Stimulated activated CD4-positive, alpha-beta T cell treated with anti-CD3 and anti-CD28 coated beads, Interleukin-15, amount 100 ng/mL, for 1 hour (primary cell): ENCODE measurements at places on chromosomes 4 and X.
A peak's percentile ranks its signal among the peaks of the same experiment; 100 is the strongest.

DNA sequence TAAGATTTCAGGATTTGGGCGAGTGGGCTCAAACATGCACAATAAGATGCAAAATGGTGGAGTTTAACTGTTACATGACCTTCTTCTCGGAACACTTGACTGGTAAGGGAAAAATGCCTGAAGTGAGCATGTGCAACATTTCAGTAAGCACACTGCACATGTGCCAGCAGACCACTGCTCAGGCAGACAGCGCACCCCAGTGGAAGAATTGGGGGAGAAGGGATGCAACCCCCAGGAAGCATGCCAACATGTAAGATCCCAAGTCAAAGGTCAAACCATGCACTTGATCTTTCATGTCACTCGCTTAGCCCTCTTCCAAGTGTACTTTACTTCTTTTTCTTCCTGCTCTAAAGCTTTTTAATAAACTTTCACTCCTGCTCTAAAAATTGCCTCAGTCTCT is 256.3 kb downstream of the CENPC start:
- DNase-seq = no peak

GRCh38 chrX:19772096-19772821 is 115.1 kb downstream of the SH3KBP1 start:
- DNase-seq = no peak

DNA sequence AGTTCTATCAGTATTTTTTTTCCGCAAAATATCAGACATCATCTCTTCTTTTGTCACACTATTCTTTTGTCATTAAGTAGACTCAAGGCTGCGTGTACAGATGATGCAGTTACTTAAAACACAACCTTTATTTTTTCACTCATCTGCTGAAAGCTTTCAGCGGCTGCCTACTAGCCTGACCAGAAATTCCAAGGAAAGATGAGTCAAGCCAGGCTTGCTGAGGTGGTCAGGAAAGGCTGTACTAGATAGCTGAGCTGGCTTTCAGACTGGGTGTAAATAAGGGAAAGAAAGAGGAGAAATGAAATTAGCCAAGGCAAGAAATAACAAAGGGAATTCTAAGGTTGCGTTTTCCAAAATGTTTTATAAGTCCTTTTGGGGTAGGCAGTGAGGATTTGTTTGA is 17.9 kb downstream of the STK26 start:
- no peak for DNase-seq

DNA sequence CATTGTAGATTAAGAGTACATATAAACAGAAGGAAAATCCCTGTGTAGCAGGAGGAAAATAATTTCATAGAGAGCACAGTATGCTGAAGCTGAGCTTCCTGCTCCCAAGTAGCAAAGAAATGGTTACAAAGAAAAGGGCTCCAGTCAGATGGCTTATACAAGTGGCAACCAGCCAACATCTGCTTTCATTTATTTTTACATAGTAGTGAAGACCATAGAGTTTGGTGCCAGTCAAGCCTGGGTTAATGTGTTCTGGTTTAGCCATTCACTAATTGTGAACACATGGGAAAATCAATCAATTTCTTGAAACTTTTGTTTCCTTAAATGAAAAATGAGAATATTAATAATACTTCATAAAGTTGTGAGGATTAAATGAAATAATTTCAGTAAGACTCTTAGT is 111.3 kb upstream of the ELOVL6 start:
- no peak for DNase-seq

GRCh38 chr4:105543346-105543745 is 9.1 kb upstream of the ARHGEF38 start:
- no peak for DNase-seq

DNA sequence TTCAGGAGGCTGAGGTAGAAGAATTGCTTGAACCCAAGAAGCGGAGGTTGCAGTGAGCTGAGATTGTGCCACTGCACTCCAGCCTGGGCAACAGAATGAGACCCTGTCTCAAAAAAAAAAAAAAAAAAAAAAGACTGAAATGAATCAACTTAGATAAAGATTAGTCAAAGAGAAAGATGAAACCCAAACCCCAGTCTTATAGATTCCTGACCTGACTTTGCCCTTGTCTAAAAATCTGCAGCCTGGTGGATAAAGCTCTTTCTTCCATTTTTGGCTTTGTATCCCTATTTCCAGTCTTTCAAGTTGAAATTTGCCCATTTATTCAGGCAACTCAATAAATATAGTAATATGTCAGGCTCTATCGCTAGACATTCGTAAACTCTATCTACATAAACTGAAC is 39.3 kb upstream of the SPINK2 start:
- no peak for DNase-seq

GRCh38 chr4:163776957-163777356 is 282.5 kb downstream of the TMA16 start:
- DNase-seq = no peak

GRCh38 chr4:156983366-156983765 is 11.8 kb upstream of the PDGFC start:
- DNase-seq = no peak

DNA sequence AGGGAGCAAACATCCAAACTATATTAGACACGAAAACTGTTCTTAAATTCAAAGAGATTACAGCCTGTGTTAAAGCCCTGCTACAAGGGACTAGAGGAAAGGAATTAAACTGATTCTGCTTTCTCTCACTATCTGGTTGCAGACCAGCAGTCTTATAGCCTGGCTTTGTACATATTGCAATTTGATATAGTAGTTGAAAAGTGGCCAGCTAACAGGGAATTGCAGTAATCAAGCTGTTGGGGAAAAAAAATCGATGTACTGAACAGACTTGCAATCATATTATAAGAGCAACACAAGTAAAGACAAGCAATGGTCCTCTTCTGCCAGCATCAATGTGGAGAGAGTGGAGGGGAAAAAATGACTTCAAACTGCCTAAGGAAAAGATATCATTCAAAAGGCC is 364.4 kb upstream of the EPHA5 start:
- no peak for DNase-seq

DNA sequence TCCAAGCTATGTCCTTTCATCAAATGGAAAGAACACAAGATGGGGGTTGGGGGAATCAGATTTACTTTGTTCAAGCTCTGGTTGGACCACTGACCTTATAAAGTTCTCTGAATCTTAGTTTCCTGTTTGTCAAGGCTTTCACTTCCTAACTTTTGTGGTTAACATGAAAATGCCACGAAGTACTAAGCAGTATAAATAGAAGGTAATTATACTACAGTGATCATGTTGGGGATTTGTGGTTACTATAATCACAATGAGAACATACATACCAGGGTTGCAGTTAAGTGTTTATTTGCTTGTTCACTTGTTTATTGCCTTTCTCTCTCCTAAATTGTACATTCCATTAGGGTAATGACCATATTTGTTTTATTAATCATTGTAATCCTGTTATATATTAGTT is 53.2 kb downstream of the SPRY1 start:
- DNase-seq = no peak

DNA sequence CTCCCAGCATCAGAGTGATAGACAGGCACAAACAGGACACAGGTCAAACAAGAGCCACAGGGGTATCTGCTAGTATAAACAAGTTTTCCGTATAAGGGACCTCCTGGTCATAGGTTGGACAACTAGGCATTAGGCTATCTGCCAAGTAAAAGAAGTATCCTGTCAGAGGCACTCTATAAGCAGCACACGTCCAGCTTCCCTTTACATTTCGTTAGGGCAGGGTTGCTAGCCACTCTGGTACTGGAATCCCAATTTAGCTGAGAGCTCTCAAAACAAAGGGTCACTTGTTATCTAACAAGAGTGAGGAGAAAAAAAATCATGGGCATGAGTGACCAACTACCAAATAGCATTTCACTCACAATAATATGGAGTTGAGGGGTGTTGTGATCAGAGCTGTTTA is 780.7 kb upstream of the DIAPH2 start:
- no peak for DNase-seq

DNA sequence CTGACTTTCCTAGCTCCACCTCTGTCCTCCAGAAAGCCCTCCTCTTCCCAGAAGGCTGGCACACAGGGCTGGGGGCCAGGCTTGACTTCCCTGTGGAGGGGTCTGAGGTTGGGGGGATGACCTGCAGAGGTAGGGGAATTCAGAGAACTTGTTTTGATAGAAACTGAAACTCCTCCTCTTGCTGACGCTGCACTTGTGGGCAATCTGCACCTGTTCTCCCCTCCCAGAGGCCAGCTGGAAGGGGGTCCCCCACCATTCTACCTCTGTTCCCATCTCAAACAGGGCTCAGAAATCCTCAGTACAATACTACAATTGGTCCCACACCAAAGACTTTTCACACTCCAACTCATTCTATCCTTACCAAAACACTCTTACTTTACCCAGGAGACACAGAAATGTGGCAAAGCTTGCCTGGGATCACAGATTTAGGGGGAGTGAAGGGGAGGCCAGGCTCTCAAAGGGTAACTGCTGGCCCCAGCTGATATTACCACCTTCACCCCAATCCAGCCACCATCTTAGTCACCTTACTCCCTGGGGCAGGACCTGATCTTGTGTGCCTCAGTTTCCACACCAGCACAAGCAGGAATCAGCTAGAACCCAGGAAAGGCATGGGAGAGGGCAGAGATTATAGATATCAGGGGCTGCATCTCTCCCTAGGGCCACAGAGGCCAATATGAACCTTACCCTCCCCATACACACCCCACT is 18.5 kb downstream of the OTUD5 start:
- DNase-seq = peak; percentile 41

GRCh38 chrX:110420771-110421499 is 62.3 kb downstream of the RTL9 start:
- no peak for DNase-seq

DNA sequence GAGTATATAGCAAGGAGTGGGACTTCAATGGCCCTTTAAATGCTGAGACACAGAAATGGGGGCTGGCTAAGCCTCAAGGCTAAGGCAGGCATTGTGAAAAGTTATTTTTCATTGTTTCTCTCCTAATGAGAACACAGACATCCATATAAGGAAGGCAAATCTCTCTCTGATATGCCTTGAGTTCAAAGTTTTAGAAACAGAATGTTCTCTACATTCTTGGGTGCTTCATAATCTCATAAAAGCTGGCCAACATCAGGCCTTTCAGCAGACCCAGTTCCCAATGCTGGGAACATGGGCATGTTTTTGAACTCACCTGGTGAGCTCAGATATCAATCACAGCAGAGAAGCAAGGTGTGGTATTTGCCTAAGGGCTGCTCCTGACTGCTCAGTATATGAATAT is 19.4 kb upstream of the RAB40A start:
- no peak for DNase-seq

GRCh38 chrX:132292793-132293192 is 73.5 kb upstream of the RAP2C start:
- no peak for DNase-seq

GRCh38 chr4:52265781-52266525 is 214.8 kb downstream of the SPATA18 start:
- DNase-seq = no peak

DNA sequence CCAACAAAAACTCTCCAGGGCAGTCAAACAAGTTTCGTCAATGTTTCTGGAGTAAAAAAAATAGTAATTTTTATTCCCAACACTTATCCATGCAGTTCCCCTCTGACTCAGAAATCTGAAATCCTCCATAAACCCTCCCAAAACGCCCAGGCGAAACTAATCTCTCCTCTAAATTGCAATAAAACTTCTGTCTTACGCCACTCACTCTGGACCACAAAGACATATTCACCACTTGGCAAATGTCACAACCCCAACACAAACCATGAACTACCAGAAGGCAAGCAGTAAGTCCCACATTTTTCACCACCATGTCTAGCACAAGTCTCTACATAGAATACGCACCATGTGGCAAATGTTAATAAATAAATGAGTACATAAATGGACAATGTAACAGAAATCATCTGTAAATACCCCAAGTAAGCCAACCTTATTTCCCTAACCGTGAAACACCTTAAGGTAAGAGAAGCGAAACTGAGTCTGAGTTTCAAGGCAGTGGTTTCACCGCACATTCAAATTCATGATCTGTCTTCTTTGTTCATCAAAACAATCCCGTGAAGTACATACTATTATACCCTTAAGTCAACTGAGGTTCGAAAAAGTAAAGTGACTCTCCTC is 1.6 kb downstream of the PAPSS1 start:
- no peak for DNase-seq

- no peak for DNase-seq
Measured at GRCh38 chr4:11072999-11073398, 355.7 kb downstream of the HS3ST1 start.

DNA sequence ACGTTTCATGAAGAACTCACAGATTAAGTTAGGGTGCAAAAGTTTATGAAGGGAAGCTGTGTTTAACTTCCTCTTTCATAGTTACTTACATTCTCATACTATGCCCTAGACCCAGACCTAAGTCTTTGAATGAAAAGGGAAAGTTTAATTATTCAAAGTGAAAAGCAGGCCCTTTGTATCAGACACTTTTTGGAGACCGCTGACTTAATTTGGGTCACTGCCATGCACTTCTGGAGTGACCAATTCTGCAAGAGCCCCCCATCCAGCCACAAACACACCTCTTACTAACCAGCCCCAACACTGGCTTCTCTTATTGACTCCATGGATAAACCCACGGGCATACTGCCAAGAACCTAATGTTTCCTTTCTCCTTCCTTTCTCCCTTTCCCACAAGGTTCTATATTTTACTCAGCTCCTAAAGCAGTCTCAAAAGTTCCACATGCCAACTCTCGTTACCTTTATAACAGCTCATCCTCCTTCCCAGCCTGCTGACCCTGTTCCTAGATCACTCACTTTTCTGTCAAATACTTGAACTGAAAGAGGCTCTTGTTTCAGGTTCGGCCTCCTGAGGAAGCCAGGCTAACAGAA is 34.5 kb downstream of the ABCE1 start:
- no peak for DNase-seq

- no peak for DNase-seq
Measured at GRCh38 chr4:81404741-81405140, 67.0 kb downstream of the RASGEF1B start.

GRCh38 chr4:113142351-113142750 is 92.9 kb downstream of the ANK2 start:
- DNase-seq = no peak

- DNase-seq = no peak
Measured at GRCh38 chr4:11397146-11397545, 31.5 kb downstream of the HS3ST1 start.

GRCh38 chr4:154559494-154560418 is 3.1 kb upstream of the FGB start:
- no peak for DNase-seq

- no peak for DNase-seq
Measured at GRCh38 chr4:159736411-159736810, 633.5 kb downstream of the RAPGEF2 start.

GRCh38 chr4:52408032-52408431 is 251.1 kb downstream of the USP46 start:
- no peak for DNase-seq

GRCh38 chrX:150213481-150214030 is 149.6 kb upstream of the MAMLD1 start:
- DNase-seq = no peak
